ENCODE measurements at places on chromosomes 5 and 9. TPM values are rescaled to one million over a fixed set of nuclear protein-coding genes. Genes with fewer than 3 reads are reported as not detected.

GRCh38 chr5:83547161-83547560, 75.6 kb downstream of the VCAN start:
- no peak for DNase-seq

GRCh38 chr9:89675058-89675742, 70.4 kb downstream of the GADD45G start:
- DNase-seq: no peak

GRCh38 chr5:131630208-131630962, 4.6 kb downstream of the RAPGEF6 start:
- no peak for DNase-seq

DNA sequence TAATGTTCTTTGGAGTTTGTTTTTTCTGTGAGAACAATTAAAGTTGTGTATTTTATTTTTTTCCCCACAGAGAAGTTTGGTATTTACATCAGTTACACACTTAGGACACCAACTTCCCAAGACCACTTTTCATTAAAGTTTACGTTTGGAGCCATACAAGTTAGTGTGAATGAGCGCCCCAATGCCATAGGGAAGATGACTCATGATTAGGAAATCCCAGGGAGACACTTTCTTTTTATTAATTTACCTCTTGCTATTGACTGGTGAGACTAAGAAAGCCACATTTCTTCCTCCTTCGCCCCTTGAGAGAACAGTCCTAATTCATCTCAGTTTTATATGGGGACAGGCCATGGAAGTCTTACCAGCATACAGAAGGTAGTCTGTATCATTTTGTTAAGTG, 57.1 kb downstream of the EDIL3 start:
- no peak for DNase-seq

DNA sequence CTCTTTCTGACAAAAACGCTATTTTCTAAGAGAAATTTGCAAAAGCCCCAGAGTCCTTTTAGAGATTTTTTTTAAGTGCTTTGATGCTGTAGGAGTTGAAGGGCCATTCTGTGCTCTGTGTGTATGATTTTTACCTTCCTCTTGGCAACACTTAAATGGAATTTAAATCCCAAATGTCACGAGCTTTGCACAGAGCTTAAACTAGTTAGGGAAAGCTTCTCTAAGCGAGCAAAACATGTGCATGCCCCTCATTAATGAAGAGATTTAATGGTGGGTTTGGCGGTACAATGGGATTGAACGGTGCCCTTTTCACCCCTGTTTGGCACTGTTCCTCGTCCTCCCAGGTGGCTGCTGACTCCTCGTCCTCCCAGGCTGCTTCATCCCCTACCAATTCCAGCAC, 220.7 kb downstream of the DRD1 start:
- DNase-seq: no peak

- peak; percentile 91 for DNase-seq
Observed at GRCh38 chr5:42994555-42995359, 45.4 kb downstream of the ANXA2R start.

- DNase-seq: no peak
Observed at GRCh38 chr5:35956429-35956828, 18.0 kb upstream of the CAPSL start.

- DNase-seq: no peak
Observed at GRCh38 chr5:154899151-154899816, 38.7 kb downstream of the GEMIN5 start.

GRCh38 chr9:136445799-136446198, 6.2 kb upstream of the INPP5E start:
- DNase-seq: no peak

DNA sequence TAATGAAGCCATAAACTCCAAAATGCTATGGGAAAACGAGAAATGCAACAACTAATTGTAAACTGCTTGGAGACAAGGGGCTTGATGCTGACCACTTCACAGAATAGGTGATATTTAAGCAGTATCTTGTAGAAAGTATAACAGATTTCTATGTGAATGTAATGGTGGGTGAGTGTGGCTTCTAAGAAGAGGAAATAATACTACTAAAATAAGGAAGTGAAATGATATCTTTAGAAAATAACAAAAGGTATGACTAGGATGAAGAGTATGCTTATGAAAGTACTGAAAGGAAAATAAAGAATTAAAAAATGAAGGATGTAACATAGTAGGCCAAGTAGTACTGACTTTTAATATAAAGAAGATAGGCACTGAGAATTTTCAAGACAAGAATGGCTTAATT, 94.2 kb downstream of the AGTPBP1 start:
- no peak for DNase-seq

DNA sequence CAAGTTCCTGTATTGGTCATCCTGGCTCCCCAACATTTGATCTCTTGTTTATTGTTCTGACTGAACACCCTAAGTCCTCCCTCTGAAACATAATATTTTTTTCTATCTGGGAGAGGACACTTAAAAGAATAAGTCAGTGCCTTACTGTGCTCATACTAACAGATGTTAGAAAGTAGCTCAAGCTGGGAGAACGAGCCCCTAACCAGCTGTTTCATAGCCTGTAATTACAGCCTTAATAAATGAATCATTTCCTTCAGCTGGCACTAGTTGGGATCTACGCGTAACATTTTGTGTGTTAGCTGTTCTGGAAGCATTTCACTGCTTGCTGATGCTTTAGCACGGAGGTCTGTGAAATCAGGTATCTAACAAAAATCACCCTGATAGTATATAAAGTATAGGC, 345.9 kb upstream of the RIOK2 start:
- DNase-seq: no peak

- DNase-seq: peak; percentile 61
Observed at GRCh38 chr9:96418920-96419690, 935 bp upstream of the ZNF367 start.

DNA sequence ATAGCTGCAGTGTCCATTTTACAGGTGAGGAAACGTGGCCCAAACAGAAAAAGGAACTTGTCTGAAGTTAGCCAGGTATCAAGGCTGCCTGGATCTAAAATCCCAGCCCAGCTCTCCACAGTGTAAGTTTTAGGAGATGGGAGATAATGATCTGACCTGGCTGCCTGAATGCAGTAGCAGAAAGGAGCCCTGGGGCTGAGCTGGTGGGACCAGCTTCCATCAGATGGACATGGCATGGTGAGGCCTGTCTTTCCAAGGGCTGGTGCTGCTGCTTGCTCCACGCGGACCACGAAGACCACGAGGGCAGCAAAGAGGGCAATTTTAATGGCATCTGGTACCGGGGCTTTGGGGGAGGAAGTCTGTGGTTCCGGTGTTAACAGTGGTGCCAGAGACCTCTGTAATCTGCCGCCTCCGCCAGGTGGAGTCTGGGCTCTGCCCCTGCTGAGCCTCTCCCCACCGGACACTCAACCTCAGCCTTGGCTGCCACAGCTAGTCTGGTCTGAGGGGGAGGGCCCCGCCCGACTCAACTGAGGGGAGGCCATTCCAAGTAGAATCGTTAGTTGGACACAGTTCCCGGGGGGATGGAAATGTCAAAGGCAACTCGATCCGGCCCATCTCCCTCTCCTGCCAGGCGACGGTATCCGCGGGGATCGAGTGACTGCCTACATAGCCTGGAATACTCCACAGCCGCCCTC, 650 bp downstream of the MYORG start:
- DNase-seq: peak; percentile 59

GRCh38 chr5:87154191-87154590, 113.5 kb upstream of the RASA1 start:
- DNase-seq: no peak

DNA sequence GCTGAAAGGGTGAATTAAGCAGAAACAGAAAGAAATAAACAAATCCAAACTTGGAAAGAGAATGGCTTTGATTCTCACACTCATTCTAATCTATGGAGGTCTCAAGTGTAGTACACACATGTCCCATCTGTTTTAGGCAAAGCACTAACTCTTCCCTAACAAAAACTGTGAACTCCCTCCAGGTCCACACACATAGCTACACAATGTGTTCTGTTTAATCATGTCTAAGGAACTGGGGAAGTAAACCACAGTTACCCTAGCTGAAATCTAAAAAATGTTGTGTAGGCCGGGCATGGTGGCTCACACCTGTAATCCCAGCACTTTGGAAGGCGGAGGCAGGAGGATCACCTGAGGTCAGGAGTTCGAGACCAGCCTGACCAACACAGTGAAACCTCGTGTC, 118.7 kb upstream of the FST start:
- no peak for DNase-seq

GRCh38 chr5:86038566-86038965, 579.2 kb upstream of the COX7C start:
- DNase-seq: no peak

DNA sequence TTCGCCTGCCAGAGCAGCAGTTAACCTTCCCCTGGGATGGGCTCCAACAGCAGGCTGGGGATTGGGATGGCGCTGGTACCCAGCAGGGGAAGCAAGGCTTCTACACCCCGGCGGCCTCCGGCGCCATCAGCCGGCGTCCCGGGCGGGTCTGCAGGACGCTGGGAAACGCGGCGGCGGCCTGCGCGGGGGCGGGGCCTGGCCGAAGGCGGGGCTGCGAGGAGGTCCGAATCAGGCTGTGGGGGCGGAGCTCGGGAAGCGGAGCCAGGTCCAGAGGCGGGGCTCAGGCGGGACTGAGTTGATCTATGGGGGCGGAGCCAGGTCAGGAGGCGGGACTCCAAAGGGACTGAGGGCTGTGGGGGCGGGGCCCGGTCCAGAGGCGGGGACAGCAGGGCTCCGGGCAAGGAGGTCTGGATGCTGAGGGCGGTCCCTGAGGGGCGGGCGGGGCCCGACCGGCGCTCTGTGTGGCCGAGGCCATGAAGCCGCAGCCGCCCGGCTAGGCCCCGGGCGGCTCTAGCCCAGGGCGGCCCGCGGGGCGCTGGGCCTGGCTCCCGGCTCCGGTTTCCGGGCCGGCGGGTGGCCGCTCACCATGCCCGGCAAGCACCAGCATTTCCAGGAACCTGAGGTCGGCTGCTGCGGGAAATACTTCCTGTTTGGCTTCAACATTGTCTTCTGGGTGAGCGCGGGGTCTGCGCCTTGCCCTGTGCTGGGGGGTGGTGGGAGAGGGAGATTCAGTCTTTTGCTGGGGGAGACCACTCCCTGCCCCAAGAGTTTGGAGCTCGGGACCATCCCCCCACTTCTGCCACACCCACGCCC, at the start of gene TSPAN17:
TSS of gene TSPAN17 (plus strand) at position 455 of the 813 bp plus-strand sequence. CDS start at position 587, 132 bp downstream.
- peak; percentile 100 for DNase-seq

GRCh38 chr5:99586878-99587277, 658.1 kb upstream of the CHD1 start:
- DNase-seq: no peak

- no peak for DNase-seq
Observed at GRCh38 chr9:34190996-34191892, 12.4 kb downstream of the UBAP1 start.

- no peak for DNase-seq
Observed at GRCh38 chr5:142601432-142601831, 84.5 kb downstream of the FGF1 start.

- DNase-seq: no peak
Observed at GRCh38 chr9:16328349-16328748, 542.1 kb downstream of the BNC2 start.

- DNase-seq: no peak
Observed at GRCh38 chr9:72383978-72384709, 19.1 kb upstream of the ZFAND5 start.

DNA sequence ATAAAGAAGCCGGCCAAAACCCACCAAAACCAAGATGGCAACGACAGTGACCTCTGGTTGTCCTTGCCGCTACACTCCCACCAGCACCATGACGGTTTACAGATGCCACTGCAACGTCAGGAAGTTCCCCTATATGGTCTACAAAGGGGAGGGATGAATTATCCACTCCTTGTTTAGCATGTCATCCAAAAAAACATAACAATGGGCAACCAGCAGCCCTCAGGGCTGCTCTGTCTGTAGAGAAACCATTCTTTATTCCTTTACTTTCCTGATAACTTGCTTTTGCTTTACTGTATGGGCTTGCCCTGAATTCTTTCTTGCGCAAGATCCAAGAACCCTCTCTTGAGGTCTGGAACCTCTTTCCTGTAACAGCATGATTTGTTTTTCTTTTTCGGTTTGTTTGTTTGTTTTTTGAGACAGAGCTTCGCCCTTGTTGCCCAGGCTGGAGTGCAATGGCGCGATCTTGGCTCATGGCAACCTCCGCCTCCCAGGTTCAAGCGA, 2.0 kb upstream of the UAP1L1 start:
- no peak for DNase-seq

GRCh38 chr5:61132559-61132958, 29.7 kb downstream of the SMIM15 start:
- no peak for DNase-seq

DNA sequence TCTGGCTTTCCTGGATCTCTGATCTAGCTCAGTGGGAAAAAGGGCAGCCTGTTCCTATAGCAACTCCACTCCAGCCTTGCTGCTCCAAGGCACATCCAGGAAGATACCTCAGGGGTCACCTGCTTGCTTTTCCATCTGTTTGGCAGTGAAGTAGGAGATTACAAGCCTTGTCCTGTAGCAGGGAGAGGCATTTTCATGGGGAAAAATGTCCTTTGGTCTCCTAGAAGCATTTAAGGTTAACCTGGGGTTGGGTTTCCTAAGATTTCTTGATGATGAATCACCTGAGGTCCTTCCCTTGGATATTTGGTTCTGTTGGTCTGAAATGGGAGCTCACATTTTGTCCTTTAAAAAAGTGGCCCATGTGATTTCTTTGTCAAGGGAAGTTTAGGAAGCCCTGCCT, 1.5 kb upstream of the TMEM174 start:
- DNase-seq: no peak

DNA sequence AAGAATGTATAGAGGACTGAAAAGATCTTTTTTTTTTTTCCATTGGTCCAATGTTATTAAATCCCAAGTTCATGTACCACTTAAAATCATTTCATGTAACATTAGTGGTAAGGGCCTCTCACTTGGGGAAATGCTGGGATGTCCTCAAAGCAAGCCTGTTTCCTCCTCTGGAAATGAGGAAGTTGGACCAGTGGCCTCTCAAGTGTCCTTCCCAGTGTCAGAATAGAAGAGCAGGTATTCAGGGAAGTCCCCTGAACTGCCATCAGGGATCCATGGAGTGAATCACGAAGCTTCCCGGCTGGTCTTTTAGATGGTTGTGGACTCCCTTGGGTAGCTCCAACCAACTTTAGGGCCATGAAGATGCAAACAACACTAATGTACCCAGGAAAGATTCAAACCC, 55.2 kb upstream of the AFAP1L1 start:
- DNase-seq: no peak

GRCh38 chr9:69805962-69806515, 14.6 kb upstream of the CFAP95 start:
- peak; percentile 22 for DNase-seq

GRCh38 chr9:119368179-119368578, 1.1 kb downstream of the BRINP1 start:
- DNase-seq: no peak

Gene PLCXD3
- total RNA-seq: 4.7 TPM

Gene SCAMP1
- total RNA-seq: 35.9 TPM

Gene CCNH
- 35.8 TPM for total RNA-seq

Gene MXD3
- 9.7 TPM for total RNA-seq

Gene FOXD4
- total RNA-seq: 0.43 TPM

Gene RANBP3L
- total RNA-seq: 3.9 TPM

Gene SERF1A
- total RNA-seq: 14.5 TPM

Gene LHX3
- total RNA-seq: not detected

Gene PTPN3
- 16.2 TPM for total RNA-seq
